ENCODE measurements at places on chromosomes 1 and 21. TPM values are rescaled to one million over a fixed set of nuclear protein-coding genes. Genes with fewer than 3 reads are reported as not detected.

- no peak for DNase-seq
Measured at GRCh38 chr1:233936422-233936821, 31.9 kb downstream of the SLC35F3 start.

- DNase-seq, result no peak
Measured at GRCh38 chr1:119420638-119421037, 5.7 kb downstream of the HSD3B2 start.

- peak; percentile 78 for DNase-seq
Measured at GRCh38 chr21:16071092-16071491, 341.3 kb downstream of the USP25 start.

The HCN3 gene
- total RNA-seq, result 1.4 TPM

DNA sequence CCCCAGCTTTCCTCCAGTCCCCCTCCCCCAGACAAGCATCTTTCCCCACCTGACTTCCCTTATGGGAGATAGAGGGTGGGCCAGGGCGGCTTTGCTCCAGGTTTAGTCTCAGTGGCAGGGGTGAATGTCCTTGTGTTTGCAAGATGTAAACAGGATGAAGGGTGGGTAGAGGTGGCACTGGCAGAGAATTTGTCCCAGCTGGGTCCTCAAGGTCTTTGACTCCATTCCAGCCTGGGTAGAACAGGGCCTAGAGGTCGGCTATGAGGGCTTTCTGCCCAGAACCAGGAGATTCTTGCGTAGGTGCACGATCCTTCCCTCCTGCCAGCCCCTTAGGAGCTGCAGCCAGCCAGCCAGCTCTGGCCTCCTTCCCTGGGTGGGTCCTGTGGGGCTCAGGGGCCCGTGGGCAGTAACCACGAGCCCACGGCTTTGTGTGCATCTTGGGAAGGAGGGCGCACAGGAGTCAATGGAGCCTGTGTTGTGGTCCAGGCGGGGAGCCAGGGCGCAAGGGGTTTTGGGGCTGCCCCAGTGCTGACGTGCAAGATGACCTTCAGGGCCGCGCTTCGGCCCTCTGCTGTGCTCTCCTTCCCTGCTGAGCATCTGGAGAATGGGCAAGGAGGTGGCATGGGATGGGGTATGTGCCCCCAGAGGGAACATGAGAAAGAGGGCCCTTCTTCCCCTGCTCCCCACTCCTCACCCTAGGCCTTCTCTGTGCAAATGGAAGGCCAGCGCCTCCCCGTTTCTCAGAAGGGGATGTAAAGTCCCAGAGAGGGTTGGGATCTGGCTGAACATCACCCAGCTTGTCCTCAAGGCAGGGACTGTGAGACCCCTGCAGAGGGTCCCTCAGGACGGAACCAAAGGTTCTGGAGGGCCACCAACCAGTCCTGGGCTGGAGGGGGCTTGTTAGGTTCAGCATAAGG, 15.7 kb downstream of the POU3F1 start:
- no peak for DNase-seq

GRCh38 chr1:12371053-12371452, 141.2 kb downstream of the VPS13D start:
- DNase-seq, result no peak

DNA sequence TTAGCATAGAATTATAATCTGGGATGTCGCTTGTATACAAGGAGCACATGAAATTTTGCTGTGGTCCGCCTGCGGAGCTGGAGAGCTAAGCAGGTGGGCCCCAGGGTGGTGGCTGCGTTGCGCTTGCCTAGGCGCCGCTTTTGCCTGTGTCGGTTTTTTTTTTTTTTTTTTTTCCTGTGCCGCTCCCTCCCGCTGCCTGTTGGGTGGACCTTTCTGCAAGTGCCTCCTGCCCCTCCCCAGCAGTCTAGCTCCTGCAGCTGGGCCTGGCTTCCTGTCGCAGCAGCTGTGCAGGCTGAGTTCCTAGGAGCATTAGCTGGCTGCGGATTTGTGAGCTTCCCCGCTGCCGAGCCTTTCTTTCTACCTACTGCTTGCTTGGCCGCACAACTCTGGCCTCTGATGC, 20.6 kb downstream of the PYHIN1 start:
- no peak for DNase-seq

- peak; percentile 82 for DNase-seq
Measured at GRCh38 chr1:42319128-42319851, 15.7 kb downstream of the FOXJ3 start.

The IL10RB gene
- total RNA-seq, result 50.6 TPM

DNA sequence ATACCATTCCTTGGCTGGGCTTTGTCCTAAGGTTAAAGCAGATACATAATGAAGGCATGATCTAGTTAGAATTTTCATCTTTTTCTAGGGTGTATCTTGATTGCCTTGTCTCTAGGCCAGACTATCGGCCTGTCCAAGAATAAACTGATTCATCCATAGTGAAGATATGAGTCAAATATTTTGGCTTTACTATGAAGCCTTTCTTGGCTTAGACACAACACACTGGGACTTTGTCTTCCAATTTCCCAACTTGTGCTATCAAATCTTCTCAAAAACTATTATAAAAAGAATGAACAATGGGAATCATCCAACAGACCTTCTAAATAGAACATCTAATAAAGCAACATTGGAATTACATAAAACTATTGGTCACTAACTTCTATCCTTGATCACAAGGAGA, 64.8 kb downstream of the WARS2 start:
- peak; percentile 91 for DNase-seq

The CYP4A11 gene
- total RNA-seq, result not detected

The ASCL5 gene
- not detected for total RNA-seq

The CYB561D1 gene
- total RNA-seq, result 9.5 TPM

The MEX3A gene
- 0.22 TPM for total RNA-seq
